ENCODE measurements at places on chromosomes 4 and X.

GRCh38 chrX:39969099-39969818 is 128.5 kb downstream of the BCOR start:
- DNase-seq, result no peak

GRCh38 chrX:22950269-22951266 is 49.2 kb upstream of the DDX53 start:
- DNase-seq, result no peak

DNA sequence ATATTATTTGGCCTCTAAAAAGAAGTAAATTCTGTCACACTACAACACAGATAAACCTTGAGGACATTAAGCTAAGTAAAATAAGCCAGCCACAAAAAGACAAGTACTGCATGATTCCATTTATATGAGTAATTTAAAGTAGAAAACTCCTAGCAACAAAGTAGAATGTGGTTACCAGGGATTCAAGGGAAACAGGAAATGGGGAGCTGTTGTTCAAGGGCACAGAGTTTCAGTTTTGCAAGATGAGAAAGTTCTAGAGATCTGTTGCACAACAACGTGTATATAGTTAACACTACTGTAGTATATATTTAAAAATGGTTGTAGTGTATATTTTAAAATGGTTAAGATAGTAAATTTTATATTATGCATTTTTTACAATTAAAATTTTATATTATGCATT is 25.4 kb downstream of the SEC31A start:
- no peak for DNase-seq

GRCh38 chr4:155735496-155735895 is 23.3 kb upstream of the GUCY1B1 start:
- no peak for DNase-seq

DNA sequence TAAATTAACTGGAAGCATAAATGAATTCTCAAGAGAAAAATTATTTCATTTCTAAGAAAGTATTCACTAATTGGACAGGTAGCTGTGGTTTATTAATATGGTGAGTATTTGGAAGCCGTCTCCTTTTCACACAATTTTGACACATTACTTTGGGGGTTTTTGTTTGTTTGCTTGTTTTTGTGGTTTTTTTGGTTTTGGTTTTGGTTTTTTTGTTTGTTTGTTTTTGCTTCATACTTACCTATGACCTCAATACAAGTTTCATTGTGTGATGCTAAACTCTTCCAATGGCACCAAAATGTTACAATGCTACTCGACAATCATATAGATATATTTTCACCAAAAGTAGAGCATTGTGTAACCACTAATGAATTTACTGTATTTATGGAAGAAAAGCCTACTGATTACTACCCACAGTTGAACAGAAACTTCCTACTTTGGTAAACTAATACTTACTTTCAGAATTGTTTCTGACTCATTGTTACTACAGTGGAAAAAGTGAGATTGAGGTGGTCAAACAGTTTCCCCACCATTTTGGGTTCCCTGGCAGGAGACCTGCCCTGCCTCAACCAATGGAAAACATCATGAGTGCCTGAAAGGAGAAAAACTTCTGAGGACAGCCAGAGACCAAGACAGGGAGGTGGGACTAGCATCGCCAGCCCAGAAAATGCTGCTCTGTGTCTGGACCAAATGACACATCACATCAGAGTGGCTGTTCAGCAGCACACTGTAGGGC is 443.1 kb downstream of the HNRNPD start:
- no peak for DNase-seq

DNA sequence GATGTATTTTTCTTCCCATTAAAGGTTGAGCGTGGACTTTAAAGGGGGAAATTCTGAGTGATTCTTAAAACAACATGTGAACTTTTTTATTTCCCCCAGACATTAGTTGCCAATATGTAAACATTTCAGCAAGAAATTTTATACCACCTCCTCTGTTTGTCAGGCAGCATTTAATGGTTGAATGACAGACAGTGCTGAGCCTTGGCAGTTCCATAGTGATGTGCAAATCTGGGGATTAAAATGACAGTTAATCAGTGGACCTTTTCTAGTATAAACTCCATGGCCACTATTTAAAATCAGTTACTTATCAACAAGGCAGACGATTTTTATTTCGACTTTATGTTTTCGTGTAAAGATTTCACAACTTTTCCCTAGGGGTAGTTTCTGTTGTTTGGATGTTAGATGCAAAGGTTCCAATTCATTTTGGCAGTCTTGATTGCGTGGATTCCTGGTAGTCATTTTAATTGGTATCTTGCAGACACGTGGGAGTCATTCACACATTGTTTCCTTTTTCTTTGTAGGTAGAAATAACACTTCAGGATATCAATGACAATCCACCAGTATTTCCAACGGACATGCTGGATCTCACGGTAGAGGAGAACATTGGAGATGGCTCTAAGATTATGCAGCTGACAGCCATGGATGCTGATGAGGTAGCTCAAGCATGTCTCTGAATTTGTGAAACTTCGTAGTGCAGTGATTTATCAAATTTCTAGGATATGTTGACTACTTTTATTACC is 83.7 kb downstream of the FAT4 start:
- DNase-seq, result no peak

DNA sequence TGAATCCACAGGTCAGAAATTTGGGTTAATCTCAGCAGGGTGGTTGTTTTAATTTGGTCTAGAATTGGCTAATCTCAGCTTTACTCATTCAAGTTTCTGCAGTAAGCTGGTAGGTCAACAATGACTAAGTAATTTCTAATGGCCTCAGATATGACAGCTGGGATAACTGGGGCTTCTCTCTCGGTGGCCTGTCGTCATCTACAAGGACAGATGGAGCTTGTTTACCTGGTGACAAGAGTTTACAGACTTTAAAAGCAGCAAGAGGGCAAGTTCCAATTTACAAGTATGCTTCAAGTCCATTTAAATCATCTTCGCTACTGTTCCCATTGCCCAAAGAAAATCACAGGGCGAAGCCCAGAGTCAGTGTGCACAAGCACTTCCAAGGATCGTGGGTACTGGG is 453.9 kb downstream of the PDHA2 start:
- no peak for DNase-seq

DNA sequence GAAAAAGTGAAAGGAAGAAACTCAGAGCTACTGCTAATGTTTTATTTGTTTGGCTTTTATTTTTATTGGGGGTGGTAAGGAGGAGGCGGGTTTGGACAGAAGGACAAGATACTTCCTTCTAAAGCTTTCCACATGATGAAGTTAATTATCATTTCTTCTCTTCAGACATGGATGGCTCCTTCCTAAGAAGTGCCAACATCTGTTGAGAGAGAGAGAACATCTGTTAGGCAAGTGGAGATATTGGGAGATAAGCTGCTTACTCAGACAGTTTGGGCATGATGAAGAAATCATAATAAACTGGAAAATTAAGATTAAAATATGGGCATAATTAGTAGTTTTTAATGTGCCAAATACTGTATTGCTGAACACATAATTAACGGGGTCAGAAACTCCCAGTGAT is 535.7 kb upstream of the INTU start:
- DNase-seq, result no peak

GRCh38 chr4:142567199-142567598 is 278.9 kb downstream of the INPP4B start:
- DNase-seq, result no peak

- DNase-seq, result no peak
These were observed 377.9 kb downstream of the RAPGEF2 start for GRCh38 chr4:159480826-159481225.

GRCh38 chr4:182625193-182625592 is 292.0 kb downstream of the DCTD start:
- DNase-seq, result no peak

GRCh38 chrX:11462648-11463047 is 169.4 kb downstream of the AMELX start:
- no peak for DNase-seq

- DNase-seq, result no peak
These were observed 104.8 kb upstream of the ENPP6 start for GRCh38 chr4:184322328-184323025.

- no peak for DNase-seq
These were observed 45.7 kb upstream of the ADRA2C start for GRCh38 chr4:3720466-3720865.
